Right renal pelvis (tissue), 4 donors: ENCODE measurements at places on chromosomes 3 and 15.

- no peak for DNase-seq
These were observed 21.9 kb upstream of the THSD4 start for GRCh38 chr15:71093054-71094024.

- no peak for DNase-seq
These were observed 28.6 kb downstream of the MEGF11 start for GRCh38 chr15:66224946-66225345.

DNA sequence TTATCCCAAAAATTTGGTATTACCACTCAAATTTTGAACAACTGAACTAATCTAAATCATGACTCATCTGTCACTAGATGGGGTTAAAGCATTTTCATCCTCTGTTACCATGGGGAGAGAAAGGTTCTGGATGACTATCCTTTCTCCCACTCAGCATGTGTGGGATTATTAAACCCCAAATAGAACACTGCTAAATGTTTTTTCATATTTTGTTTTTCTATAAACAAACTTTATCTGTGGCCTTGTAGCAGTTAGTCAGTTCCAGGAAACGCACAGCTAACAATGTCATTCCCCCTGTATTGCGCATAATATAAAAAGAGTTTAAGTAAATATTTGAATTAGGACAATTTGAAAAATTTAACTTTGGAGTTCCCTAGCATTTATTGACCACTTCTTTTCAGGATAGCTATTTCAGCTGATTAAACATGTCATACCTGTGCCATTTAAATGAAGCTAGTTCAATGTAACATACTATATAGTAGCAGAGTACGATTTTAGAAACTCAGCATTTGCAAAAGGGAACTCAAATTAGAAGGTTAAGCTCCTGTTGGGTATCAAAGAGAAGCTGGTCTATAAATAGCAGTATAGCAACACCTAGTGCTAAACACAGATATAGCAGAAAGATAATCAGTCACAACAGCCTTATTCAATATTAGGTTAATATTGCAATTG, 9.2 kb upstream of the TMEM212 start:
- DNase-seq = no peak

DNA sequence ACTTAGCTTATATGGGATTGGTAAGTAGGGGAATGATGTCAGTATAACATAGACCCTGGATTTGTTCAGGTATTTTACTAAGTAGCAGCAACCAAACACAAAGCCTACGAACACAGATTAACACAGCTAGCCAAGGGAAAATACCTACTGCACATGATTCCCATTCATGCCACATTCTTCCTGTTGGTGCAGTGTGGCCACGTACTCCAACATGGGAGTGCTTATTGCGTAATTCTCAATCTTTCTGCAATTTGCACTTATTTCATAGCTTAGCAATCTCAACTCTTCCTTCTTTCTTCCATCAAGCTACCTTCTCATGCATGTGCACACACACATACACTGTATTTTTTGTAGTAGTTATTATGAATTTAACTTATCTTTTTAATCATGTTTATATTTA, 186.8 kb downstream of the IL5RA start:
- DNase-seq = no peak

GRCh38 chr15:62603742-62604141, 438.7 kb upstream of the C2CD4B start:
- no peak for DNase-seq

- DNase-seq = no peak
These were observed 26.9 kb upstream of the PLSCR2 start for GRCh38 chr3:146496251-146496650.

- DNase-seq = no peak
These were observed 123.5 kb upstream of the GOLGA6L4 start for GRCh38 chr15:84112025-84112424.

GRCh38 chr3:104523136-104523535, 843.6 kb upstream of the ALCAM start:
- no peak for DNase-seq

DNA sequence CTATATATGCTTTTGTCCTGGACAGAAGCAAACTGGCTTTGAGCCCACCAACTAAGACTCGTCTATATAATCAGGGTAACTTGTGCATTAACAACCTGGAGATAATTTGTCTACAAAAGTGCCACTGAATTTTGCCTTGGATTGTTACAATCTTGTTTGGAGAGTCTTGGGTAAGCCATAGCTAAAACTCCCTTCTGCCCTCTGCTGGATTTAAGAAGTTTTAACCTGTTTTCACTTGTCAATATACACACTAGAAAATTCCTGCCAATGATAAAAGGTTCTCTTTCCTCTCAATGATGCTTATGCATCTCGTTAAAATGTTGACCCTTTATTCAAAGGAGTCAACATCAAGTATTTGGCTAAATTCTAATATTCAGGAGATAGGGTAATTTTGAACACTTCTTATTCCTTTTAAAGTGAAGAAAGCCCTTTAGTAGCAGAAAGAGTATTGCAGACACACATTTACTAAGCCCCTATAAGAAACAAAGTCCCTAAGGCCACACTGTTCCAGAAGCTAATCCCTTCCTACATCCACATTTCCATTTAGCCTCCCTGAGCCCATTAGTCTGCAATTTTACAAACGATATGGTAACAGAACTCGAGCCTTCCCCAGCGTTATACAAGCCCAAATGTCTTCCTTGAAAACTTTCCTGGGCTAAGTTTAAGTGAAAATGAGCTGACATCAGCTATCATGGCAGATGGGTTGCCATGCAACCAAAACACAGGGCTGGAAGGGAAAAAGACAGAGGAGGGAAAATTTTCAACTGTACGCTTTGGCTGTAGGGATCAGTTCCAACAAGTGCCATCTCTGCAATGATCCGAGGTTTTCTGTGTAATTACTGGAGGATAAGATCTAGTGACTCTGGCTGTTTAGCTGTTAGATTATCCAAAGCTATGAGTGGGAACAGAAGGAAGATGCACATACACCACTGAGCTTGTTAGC, 75.9 kb upstream of the FGF12 start:
- peak; percentile 25 for DNase-seq

DNA sequence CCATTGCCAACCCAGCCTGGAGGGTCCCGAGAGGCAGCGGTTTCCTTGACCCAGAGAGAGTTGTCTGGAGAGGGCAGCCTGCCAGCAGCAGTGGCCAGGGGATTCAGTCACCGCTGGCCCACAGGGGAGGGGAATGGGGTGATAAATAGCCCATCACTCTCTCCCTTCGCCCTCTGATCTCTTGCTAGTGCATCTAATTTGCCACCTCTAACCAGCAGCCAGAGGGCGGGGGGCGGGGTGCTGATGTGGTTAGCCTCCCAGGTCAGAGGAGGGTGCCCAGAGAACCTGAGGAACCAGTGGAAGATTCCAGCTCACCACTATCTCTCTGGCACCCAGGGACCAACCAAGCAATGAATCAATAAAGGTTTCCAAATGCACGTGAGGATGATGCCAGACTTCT, 35.1 kb upstream of the SLC6A11 start:
- DNase-seq = no peak
